ENCODE measurements at places on chromosomes 2 and 18. TPM values are rescaled to one million over a fixed set of nuclear protein-coding genes. Genes with fewer than 3 reads are reported as not detected.
A peak's percentile ranks its signal among the peaks of the same experiment; 100 is the strongest.

POTEC gene
- total RNA-seq, result not detected

- DNase-seq, result no peak
Observed at GRCh38 chr2:158671360-158672245, 123.5 kb upstream of the DAPL1 start.

DNA sequence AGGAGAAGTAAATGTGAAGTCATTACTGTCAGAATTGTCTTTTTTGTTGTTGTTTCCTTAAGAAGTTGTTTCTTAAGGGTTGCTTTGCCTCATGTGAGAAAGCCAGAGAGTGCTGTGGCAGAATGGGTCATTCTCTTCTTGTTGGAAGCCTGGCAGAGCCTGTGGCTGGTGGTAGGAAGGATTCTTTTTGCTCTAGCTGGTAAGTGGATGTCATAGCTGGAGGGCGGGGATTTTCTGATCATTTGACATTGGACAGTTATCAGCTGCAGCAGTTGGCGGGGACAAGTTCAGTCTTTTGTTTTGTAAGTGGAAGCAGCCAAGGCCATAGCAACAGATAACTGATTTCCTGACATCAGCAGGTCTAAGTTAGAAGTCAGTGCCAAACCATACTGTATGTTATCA, 5.5 kb upstream of the RMDN2 start:
- no peak for DNase-seq

COLEC12 gene
- 70.5 TPM for total RNA-seq

DNA sequence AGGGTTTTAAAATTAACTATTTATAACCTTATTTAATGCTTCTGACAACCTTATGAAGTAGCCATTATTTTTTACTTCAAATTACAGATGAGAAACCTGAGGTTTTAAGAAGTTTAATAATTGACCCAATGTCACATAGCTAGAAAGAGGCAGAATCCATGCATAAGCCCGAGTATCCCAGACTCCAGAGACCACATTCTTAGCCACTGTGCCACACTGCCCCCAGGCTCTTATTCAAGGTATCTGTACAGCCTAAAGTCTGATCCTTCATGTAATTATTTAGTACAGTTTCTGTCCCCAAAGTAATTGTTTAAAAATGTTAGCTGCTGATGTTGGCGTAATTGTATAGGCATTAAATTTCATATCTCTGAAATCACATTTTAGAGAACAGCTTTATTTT, 124.7 kb upstream of the LRRTM1 start:
- DNase-seq, result no peak

GRCh38 chr2:123468071-123468470, 557.0 kb upstream of the CNTNAP5 start:
- no peak for DNase-seq

GRCh38 chr2:219469186-219469724, 29.4 kb upstream of the GMPPA start:
- DNase-seq, result no peak

DNA sequence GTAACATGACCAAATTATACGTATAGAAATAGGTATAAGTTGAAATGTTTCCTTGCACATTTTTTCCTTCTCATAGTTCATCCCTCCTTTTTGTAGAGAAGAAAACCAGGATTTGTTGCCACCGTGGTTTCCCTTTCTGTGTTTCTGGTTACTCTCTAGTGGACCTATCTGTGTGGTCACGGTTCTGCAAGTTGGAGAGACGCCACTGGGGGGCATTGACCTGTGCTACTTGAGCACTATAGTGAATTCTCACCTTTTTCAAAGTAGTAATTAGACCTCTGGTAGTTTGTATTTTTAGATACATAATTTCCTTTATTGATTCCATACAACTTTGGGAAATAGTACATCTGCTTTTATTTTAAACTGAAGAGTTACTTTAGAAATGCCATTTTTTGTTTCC, 444.8 kb downstream of the PTPRM start:
- DNase-seq, result no peak

DNA sequence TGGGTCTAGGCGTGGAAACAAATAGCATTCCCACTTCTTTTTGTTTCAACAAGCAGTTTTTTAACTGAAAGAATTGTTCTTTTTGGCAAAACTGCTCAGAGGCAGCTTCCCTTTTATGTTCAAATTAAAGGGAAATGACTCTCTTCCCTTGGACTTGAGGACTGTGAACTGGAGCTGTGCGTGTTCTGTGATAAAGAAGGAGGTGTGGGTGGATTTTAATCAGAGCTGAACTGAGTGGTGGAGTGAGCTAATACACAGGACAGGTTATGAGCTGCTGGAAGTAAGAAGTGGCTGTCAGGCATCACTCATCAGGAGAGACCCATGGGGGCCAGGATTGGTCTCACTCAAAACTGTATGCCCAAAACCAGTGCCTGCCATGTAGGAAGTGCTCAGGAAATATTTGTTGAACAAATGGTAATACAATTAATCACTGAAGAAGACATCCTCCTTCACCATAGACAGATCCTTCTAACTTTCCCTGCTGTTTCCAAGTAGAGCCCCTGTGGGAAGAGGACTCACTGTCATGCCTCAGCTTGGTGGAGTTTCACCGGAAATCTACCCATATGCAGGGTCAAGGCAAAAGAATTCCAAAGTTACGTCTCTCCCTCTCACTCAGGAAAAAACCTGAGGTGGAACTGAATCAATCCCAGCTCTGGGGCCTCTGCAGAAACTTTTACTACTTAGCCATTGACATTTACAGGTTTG, 55.9 kb downstream of the FEZ2 start:
- no peak for DNase-seq

DNA sequence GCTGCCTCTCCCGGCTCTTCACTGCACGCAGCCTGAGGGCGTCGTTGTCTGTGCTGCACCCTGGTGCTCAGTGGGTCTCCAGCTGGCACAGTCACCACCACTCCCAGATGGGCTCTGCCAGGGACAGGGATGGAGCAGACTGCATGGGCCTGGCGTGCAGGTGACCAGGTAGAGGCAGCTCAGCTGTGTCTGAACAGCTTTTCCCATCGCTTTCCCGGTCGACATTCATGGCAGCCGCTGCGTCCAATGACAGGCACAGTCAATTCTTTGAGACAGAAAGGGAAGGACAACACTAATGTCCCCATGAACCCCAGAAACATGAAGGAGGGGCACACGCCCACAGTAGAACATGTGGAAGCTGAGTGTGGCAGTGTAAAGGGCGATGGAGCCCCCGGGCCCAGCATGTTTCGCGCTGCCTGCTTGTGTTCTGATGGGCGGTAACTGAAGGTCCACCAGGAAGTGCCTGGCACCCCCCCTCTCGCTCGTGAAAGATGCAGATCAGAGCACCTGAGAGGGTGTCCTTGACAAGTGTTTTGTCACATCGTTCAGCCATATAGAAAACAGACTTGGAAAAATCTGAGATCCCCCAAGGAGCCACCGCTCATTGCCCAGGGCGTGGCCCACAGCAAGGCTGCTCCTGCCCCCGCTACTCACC, 122.4 kb downstream of the NFATC1 start:
- DNase-seq, result no peak

- no peak for DNase-seq
Observed at GRCh38 chr2:73859721-73860586, 31.2 kb downstream of the STAMBP start.

- peak; percentile 50 for DNase-seq
Observed at GRCh38 chr18:36296650-36297416, 680 bp upstream of the FHOD3 start.

GRCh38 chr2:3186766-3187165, 190.9 kb downstream of the EIPR1 start:
- no peak for DNase-seq
